Suppressor macrophage treated with lipopolysaccharide for 4 hours (primary cell): ENCODE measurements at places on chromosomes 2 and 18.
A peak's percentile ranks its signal among the peaks of the same experiment; 100 is the strongest.

DNA sequence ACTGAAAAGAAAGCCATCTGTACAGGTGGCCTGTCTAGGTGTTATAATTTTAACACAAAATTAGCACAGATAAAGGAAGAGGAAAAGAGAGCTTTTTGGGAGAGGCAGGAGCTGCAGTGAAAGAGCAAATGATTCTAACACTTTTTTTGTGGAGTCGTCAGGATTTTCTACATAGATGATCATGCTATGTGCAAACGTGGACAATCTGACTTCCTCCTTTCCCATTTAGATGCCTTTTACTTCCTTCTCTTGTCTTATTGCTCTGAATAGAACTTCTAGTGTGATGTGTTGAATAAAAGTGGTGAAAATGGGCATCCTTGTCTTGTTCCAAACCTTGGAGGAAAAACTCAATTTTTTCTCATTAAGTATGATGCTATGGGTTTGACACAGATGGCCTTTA lies 334.5 kb downstream of the NBAS start:
- peak; percentile 30 for DNase-seq

GRCh38 chr2:46306988-46307655 lies 9.9 kb downstream of the EPAS1 start:
- no peak for DNase-seq

GRCh38 chr18:12741351-12741750 lies 38.5 kb downstream of the PSMG2 start:
- no peak for DNase-seq

DNA sequence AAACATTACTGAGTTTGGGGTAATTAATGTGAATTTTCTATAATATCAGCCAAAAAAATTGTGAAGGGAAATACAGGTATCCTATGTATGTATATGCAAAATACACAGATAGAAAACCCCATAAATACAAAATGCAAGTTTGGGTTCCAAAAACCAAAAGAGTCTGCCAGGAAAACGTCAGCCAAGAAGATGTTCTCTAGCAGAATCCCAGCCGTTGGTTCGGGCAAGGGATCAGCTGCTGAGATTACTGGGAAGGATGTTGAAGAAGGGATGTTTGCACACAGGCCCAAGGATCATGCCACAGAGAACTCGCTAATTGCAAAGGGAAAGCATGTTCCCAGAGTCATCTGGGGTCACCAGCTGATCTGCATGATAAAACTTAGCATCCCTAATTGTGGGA lies 9.5 kb upstream of the ANO7 start:
- DNase-seq = no peak

- DNase-seq = no peak
These were observed 508.9 kb upstream of the LRATD1 start for GRCh38 chr2:14123436-14124103.

GRCh38 chr18:6139007-6139406 lies 243.7 kb upstream of the TMEM200C start:
- no peak for DNase-seq

DNA sequence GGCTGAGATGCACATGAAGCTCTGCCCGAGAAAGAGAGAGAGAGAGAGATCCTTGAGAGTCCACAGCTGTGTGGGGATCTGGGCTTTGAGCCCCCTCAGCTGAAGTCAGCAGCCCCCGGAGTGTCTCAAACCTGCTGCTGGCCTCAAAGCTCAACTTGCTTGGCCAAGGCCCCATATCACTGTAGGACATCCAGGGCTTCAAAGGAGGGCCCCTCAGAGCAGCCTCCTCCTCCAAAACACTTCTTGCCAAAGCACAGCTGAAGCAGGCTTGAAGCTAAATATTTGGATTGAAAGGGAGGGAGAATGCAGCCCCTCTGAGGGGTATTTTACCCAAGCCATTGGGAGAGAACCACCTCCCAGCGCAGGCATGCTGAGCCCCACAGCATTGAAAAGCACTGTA lies 357.6 kb downstream of the OSR1 start:
- DNase-seq = no peak

GRCh38 chr18:7038330-7038851 lies 79.2 kb downstream of the LAMA1 start:
- DNase-seq = peak; percentile 74

- no peak for DNase-seq
These were observed 56.5 kb upstream of the NCOA1 start for GRCh38 chr2:24434541-24434940.

DNA sequence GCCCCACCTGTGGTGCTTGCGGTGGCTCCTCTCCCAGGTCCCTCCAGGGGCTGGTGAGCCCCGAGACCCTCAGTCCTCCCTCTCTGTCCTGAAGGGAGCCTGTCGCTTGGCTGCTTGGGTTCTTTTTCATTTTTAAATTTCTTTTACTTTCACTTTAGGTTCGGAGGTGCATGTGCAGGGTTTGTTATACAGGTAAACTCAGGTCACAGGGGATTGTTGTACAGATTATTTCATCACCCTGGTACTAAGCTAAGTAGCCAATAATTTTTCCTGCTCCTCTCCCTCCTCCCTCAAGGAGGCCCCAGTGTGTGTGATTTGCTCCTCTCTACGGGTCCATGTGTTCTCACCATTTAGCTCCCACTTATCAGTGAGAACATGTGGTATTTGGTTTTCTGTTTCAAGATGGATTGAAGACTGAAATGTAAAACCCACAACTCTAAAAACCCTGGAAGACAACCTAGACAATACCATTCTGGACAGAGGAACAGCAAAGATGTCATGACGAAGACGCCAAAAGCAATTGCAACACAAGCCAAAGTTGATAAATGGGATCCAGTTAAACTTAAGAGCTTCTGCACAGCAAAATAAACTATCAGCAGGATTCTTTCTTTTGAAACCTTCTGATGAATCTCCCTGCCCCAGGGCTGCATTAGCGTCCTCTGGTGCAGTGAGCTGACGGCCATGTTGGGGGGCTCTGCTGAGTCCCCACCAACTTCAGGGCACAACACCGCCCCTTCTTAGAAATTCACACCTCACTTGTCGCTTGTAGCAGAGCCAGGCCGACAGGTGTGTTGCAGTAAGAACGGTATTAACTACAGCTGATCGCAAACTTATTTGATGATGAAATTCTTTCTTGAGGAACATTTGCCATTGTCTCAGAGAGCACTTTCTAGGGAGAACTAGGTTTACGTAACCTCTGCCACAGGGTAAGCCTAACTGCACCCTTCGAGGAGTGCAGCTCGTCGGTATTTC lies 135.3 kb downstream of the ZNF236 start:
- no peak for DNase-seq

DNA sequence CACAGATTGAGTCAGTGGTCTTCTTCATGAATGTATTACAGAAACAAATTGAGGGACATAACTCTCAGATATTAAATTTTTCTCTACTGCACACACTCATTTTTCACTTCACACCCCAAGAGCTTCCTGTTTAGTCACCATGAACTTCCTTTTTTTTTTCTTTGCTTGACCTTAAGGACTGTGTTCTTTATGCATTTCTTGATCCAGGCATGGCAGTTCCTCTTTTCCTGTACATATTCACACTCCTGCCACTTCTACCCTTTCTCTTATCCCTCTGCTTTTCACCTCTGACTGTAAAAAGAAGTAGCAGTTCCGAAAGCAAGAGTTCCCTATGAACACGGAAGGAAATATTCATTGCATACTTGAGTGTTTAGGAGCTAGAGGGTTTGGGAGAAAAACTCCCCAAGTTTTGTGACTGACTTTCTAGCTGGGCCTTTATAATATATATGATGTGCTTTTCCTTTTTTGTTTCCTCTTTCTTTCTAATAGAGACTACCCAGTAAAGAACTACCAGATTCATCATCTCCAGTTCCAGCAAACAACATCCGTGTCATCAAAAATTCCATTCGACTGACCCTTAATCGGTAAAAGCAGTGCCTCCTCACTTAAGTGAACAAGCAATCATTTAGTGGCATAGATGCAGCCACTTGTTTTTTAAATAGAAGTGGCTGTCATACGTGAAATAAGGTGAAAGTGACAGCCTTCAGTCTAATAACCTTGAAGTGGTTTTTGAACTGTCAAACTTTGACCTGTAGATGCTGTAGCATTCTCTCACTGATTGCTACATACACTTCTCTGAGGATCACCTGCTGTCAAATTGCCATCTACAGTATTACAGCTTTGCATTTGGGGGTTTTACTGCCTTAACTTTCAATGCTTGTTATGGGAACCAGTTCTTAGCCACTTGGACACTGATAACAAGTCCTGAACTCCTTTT lies 40.8 kb downstream of the PAPOLG start:
- DNase-seq = peak; percentile 90

DNA sequence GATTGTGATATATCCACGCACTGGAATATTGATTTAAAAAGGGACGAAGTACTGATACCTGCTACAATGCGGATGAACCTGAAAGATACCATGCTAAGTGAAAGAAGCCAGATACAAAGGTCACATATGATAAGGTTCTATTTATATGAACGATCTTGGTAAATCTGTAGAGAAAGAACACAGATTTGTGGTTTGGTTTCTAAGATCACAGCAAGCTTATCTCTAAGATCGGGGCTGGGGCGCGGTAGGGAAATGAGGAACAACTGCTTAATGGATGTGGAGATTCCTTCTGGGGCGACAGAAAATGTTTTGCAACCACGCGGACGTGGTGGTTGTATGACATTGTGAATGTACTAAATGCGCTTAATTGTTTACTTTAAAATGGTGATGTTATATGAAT lies 60.1 kb downstream of the NEDD4L start:
- no peak for DNase-seq

DNA sequence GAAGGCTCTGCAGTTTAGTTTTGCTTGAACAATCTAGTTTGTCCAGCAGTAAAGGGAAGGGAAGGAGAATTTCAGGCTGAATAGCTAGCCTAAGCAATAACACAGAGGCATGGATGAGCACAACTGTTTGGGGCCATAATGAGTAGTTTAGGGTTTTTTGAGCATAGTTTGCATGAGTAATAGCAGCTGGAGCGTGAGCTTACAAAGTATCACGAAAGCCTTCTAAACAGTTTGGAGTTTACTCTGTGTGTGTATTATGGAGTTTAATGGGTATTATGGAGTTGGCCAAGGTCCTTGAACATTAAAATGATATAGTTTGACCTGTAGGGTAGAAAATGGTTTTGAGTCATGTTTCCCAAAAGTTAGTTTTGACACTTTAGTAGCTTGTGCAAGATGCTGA lies 782.3 kb downstream of the ERBB4 start:
- no peak for DNase-seq

GRCh38 chr18:59109375-59109774 lies 30.3 kb upstream of the SEC11C start:
- DNase-seq = no peak

GRCh38 chr2:55156984-55157383 lies 75.1 kb downstream of the CLHC1 start:
- DNase-seq = no peak

DNA sequence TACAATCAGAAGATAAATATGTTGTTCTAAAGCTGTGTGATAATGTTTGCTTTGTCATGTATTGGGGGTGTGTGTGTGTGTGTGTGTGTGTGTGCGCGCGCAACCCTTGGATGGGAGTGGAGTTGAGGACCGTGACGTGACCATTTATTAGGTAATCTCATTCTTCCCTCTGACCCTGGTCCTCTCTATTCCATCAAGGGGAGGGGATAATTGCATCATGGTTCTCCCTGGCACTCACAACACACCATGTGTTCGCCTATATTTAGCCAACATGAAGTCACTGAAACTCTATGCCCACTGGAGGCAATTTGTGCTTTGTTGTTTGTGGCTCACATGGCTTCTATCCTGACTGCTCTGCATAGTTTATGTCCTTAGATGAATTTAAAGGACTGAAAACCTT lies 79.8 kb upstream of the LRPPRC start:
- DNase-seq = peak; percentile 22

DNA sequence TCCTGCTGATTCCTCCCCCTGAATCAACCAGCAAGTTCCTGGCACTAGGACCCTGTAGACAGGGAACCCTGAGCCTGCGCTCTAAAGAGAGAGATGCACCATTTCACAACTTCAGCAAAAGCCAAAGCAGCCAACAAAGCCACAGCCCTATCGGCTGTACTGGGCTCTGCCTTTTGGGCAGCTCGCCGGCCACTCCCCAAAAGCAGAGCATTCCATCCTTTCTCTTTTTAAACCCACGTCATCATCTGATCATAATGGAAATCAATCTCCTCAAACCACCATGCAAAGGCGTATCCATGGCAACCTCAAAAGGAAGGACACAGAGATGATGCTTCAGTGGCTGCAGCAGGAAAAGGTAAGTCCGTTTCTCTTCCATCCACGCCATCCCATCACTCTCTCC lies 5.3 kb upstream of the DCTN1 start:
- DNase-seq = no peak

DNA sequence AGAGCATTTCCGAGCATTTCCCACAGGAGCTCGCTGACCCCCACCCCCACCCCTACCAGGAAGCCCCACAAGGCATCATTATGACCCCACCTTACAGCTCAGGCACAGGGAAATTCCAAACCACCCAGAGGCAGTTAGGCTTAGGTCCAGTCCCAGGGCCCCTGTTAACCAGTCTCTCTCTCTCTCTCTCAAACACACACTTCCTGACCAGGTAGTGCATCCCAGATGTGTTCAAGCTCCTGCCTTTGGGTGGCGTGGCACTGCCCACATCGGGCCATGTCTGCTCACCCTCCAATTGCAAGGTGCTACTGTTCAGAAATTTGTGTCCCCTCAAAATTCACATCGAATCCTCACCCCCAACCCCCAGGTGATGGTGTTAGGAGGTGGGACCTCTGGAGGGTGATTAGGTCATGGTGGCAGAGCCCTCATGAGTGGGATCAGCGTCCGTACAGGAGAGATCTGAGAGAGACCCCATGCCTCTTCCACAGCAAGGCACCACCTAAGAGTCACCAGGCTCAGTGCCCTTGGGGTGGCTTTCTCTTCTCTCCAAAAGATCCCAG lies 8.8 kb downstream of the COPS9 start:
- DNase-seq = no peak

- DNase-seq = no peak
These were observed 130.8 kb downstream of the SLC8A1 start for GRCh38 chr2:40321016-40321623.

DNA sequence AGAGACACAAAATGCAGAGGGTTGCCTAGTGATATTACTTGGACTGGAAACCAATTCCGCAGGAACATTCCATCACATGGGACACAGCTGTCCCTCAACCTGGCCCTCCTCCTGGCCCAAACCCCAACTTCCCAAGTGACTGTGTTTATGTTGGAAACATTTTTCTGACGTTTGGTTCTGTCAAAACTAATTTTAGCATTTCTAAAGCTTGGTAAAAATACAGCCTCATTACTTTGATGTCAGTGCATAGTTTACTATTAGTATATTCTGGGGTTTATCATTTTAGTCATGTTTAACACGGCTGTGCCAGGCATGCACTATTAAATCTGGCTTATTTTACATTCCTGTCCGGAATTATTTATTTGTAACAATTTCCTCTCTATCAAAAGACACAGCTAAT lies 69.9 kb downstream of the GLI2 start:
- DNase-seq = no peak

GRCh38 chr2:25043241-25043867 lies 1.5 kb downstream of the EFR3B start:
- DNase-seq = peak; percentile 60

GRCh38 chr2:20758997-20759396 lies 63.9 kb downstream of the LDAH start:
- no peak for DNase-seq

- no peak for DNase-seq
These were observed 36.3 kb downstream of the SLC35F5 start for GRCh38 chr2:113720167-113720566.
